Right lobe of liver (tissue), 6 donors: ENCODE measurements at places on chromosomes 4 and X. TPM values are rescaled to one million over a fixed set of nuclear protein-coding genes. Genes with fewer than 3 reads are reported as not detected.

The MEPE gene
- not detected for total RNA-seq

The RASSF6 gene
- 1.6 TPM for total RNA-seq

The PGM2 gene
- total RNA-seq, result 16.3 TPM

The BRS3 gene
- total RNA-seq, result not detected

- no peak for DNase-seq
Observed at GRCh38 chr4:70737006-70737405, 15.2 kb downstream of the RUFY3 start.

DNA sequence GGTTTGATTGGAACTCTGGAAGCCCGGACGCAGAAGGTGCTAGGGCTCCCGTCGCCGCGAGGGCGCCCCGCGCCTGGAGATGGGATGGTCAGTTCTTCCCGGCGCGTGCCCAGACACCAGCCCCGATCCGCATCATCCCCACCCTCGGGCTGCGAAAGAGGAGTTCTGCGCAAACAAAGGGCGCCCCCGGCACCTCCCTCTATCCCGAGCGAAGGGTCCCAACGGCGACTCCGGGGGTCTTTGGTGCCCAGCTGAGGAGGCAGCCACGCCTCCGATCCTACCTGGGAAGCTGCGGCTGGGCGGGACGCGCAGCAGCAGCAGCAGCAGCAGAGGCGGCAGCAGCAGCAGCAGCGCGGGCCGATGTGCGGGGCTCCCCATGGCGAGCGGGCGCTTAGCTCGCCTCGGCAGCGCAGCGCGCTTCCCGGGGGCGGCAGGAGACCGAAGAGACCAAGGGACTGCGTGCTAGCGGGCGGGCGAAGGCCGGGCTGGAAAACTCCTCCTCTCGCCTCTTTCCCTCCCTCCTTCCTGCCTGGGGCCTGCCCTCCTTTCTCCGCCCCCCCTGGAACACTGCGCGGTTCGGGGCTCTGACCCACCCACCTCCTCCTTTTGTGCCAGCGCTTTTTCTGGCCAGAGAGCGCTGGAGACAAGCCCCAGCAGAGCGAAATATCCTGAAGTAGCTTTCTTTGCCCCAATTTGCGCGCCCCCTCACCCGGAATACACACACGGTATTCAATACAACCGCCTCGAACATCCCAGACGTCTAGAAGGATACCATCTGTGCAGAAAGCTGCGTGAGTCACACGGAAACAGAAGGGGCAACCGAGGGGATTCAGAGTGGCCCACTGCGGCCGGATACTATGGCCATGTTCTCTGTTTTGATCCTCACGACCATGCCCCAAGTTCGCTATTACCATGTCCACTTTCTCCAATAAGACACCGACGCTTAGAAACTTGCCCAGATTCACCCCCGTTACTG lies at the start of gene SRPX:
SRPX (minus strand) TSS at position 457 of the 976 bp plus-strand sequence; CDS start at position 378, 79 bp downstream.
- peak; percentile 46 for DNase-seq

DNA sequence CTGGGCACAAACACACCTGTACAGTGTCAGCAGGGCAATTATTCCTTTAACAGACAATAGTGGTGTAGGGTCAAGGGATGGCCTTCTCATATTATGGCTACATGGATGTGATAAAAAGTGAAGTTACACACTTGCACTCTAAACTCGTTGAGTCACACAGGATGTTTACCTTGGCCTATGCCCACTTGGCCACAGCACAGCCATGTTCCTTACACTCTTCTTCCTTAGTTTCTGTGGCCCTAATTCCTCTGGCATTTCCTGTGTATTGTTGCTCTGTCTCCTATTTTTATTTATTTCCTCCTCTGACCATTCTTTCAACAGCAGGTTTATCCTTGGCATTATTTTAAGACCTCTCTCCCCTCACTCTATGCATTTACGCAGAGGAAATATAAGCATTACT lies 86.8 kb upstream of the NPFFR2 start:
- no peak for DNase-seq

DNA sequence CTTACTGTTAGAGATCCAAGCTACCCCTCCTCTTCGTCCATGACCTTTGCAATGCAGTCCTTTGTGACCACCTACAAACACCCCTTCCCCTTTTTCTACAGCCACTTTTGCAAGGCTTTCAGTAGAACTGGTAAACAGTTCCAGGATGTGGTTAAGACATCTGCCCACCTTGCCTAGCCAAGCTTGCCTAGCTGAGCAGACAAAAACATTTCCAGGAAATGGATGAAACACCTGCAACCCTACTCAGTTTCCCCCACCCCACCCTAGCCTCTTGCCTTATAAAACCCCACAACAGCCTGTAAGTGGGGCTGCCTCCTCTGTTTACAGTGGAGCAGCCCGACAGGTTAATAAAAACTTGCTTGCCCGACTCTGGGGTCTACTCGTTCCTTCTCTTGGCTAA lies 133.8 kb downstream of the ZC4H2 start:
- no peak for DNase-seq

DNA sequence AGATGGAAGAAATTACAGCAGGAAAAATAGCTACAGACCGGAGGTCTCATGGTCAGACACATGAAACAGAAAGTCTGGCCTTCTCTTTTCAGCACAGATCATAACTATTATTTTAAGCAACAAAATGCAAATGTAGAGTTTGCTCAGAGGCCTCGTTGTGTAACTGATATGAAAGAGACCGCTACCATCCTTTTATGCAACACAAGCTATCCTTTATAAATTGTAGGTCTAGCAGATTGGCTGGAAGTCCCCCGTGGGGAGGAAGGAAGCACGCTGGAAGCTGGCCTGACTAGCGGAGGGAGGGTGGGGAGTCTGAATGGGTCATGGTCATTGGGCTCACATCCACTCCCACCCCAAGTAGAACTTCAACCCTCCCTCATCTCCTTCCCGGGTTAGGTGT lies 27.7 kb downstream of the DMP1 start:
- DNase-seq, result no peak

DNA sequence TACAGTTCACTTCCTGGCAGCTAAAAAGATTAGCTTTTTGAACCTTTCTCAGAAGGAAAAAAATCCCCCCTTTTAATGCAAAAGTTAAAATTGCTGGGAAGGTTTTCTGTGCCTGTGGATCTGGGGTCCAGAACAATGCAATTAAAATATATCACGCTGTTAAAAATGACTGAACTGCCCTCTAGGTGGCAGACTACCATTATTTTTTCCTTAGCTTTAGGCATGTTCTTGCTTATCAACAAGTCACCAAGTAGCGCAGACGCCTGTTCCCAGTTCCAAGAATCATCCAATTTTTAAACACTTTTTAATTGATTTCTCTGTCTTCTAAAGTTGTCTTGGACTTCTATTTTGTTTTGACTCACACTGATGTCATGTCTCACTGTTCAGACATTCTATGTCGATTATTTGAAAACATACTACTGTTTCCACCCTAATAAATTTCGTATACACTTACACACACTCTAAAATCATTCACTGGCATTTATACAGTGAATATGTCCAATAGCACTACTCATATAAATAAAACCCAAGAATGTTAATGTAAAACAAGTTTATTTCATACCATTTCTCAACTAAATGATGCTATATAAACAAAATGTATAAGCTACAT lies 661.6 kb downstream of the RAPGEF2 start:
- no peak for DNase-seq

DNA sequence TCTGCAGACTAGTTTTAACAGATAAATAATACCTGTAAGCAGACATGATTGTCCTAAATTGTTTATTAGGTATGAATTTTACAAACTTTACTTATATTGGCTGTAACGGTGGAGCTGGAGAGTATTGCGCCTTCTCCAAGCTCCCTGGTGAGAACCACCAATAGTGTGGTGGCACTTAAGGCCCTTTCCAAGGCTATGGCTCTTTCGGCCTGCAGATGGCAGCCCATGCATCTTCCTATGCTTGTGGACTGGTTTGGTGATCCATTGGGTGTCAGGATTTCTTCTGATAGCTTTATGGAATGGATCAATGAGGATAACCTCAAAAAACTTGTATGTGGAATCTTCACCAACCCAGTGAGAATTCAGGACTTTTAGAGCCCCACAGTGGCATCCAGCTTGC lies 7.8 kb downstream of the LARP1B start:
- no peak for DNase-seq

GRCh38 chrX:8731559-8732395 lies at the start of gene ANOS1:
ANOS1 (minus strand) TSS chrX:8732137; CDS start chrX:8732036, 101 bp downstream.
- no peak for DNase-seq

DNA sequence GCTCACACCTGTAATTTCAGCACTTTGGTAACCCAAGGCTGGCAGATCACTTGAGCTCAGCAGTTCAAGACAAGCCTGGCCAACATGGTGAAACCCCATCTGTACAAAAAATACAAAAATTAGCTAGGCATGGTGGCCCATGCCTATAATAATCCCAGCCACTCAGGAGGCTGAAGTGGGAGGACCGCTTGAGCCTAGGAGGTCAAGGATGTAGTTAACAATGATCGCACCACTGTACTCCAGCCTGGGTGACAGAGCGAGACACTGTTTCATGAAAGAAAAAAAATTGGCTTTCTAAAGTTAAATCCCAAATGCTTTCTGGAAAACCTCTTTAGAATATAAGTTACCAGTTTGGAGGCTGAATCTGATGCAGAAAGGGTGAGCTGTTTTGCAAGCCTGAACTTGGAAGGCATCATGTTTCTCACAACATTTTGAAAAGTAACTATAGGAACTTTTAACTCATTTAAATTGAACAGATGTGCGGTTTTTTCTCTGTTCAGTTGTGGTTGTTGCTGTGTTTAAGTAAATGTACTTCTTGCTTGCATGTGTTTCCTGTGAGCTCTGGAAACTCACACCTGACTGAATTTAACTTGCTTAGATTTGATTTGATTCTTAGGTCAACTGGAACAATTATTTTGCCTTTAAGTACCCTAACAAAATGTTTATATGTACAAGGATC lies 39.8 kb upstream of the TMEM131L start:
- no peak for DNase-seq

- DNase-seq, result no peak
Observed at GRCh38 chrX:125765347-125765746, 400.7 kb downstream of the DCAF12L2 start.

- DNase-seq, result no peak
Observed at GRCh38 chr4:62533573-62533972, 1333.4 kb downstream of the ADGRL3 start.

DNA sequence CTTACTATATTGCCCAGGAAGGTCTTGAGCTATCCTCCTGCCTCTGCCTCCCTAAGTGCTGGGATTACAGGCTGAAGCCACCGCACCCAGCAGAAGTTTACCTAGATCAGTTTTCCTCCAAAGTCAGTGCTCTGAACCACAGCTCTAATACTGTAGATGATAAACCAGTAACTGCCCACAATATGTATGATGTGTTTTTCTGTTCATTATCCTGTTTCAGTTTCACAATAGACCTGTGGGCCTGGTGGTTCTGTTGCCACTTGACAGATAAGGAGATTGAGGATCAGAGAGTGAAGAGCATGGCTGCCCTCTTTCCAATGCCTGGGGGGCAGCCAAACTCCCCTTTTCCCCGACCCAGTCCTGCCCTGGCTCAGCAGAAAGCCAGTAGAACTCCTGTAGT lies 87.0 kb downstream of the EFNB1 start:
- no peak for DNase-seq

DNA sequence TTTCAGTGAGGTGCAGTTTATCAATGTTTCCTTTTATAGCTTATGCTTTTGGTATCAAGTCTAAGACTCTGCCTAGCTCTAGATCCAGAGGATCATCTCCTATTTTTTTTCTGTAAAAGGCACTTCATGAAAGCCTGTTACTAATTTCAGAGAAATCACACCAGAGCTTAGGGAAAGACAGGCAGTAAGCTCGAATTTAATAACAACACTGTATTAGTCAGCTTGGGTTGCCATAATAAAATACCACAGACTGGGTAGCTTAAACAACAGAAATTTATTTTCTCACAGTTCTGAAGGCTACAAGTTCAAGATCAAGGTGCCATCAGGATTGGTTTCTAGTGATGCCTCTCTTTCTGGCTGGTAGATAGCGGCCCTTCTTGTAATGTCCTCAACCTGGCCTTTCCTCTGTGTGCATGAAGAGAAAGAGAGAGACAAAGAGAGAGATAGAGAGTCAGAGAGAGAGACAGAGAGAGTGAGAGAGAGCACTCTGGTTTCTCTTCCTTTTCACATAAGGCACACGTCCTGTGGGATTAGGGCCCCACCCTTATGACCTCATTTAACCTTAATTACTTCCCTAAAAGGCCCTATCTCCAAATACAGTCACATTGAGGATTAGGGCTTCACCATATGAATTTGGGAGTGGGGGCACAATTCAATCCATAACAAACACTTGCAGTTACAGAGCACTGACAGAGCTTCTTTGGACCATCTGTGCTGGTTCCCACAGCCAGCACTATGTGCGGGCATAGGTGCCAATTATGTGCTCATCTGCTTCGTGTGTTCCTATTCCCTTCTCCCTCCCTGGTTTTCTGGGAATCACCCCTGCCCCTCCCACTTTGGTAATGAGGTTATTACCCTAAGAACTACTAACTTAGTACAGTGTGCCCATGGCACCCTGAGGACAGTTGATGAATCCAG lies 114.8 kb upstream of the MED14 start:
- no peak for DNase-seq

DNA sequence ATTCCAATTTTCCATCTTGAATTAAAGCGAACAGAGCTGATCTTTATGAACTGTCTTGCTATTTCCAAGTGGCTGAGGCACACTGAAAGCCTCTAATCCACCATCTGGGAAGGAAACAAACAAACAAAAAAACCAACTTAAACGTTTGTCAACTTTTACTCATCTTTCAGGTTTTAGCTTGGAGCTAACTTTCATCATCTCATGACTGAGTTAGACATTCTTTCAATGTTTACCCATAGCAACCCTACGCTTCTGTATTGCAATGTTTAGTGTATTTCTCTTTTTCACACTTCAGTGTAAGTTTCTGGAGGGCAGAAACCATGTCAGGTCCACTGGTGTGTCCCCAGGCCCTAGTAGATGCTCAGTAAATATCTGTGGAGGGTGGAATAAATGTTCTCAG lies 343.8 kb downstream of the GBA3 start:
- DNase-seq, result no peak

DNA sequence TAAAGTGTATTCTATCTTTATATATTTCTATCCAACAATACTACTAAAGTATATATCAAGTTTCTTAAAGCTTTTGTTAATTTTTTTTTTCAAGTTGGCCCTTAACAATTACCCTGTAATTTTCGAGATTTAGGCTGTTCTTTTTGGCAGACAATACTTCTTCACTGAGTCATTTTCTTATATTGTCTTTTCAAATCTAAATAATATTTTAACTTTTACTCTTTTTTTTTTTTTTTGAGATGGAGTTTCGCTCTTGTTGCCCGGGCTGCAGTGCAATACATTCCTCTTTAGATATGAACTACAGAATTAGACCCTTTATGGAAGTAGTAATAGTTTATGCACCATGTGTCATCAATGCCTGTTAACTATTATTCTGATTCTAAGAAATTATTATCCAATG lies 120.7 kb downstream of the GLRA3 start:
- no peak for DNase-seq

DNA sequence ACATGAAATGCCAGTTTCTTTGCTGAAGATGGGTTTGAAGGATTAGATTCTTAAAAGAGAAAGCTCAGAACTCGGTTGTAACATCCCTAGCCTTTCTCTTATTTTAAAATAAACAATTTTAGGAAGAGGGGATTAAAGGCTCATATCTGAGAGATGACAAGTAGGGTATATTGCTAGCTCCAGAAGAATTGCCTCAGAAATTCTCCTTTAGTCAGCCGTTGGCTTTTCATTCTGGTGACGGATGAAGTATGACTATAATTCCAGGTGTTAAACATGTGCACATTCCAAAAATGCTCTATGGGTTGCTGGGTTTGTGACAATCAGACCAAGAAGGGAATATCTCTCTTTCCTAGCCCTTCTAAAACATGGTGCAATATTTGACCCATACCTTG lies 17.8 kb downstream of the DKK2 start:
- no peak for DNase-seq
